ENCODE measurements at places on chromosomes 1 and 21.
A peak's percentile ranks its signal among the peaks of the same experiment; 100 is the strongest.

GRCh38 chr21:46434322-46434958 lies 24.3 kb upstream of the DIP2A start:
- no peak for DNase-seq

GRCh38 chr1:185906186-185906585 lies 172.0 kb downstream of the HMCN1 start:
- DNase-seq = no peak

GRCh38 chr1:246591958-246592357 lies 25.7 kb downstream of the CNST start:
- DNase-seq = no peak

GRCh38 chr1:27100335-27101053 lies 54.4 kb downstream of the SLC9A1 start:
- no peak for DNase-seq

DNA sequence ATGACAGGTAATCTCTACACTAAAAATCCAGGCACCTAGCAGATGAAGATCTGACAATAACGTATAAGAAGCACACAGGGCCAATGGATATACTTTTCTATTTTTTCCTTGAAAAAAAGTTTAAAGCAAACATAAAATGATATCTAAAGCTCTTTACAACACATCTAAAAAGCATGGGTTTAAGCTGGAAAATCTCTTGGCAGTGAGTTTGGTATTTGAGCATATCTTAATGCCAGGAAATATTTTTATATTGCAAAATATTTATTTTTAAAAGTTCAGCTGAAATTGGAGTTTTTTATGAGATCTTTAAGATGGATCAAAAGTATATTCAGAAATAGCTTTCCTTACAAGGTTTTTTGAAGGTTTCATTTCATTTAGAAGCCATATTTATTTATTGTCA lies 40.5 kb downstream of the SLC5A9 start:
- DNase-seq = no peak

GRCh38 chr1:58789322-58789856 lies 5.5 kb upstream of the JUN start:
- DNase-seq = no peak

DNA sequence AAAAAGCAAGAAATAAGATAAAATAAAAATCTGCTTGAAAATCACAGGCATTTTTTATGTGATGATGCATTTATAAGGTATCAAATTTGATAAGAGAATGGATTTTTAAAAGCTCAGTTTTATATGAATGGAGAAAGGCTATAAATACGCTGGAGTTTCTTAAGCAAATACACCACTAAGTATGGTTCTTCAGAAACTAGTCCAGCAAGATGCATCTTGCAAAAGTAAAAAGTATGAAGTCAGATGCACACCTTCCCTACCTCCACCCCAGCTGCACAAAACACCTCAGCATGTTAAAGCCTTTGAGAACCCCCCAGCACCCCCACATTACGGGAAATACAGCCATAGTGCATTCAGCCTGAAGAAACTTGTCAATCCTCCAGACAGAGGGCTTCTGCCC lies 143.1 kb upstream of the PROX1 start:
- DNase-seq = no peak

- no peak for DNase-seq
Observed at GRCh38 chr1:71510725-71511124, 429.9 kb upstream of the ZRANB2 start.

DNA sequence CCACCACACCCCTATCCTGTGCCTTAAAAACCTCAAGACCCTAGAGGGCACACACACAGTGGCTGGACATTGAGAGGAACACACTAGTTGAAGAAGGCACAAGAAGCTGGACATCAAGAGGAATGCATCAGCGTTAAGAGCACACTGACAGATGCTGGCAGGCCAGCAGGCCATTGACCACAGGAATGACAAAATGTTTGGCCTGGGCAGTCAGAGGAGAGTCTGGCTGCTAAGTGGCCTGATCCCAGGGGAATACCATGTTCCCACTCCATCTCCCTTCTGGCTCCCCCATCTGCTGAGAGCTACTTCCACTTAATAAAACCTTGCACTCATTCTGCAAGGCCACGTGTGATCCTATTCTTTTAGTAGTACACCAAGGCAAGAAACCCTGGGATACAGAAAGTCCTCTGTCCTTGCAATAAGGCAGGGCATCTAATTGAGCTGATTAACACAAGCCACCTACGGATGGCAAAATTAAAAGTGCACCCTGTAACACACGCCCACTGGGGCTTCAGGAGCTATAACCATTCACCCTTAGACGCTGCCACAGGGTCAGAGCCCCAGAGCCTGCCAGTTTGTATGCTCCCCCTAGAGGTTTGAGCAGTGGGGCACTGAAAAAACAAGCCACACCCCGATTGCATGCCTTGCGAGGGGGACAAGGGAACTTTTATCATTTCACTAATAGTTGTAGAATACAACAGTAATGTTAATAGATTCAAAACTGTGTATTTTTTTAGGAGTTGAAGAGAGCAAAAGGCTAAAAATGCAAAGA lies 1216.1 kb upstream of the NCAM2 start:
- DNase-seq = no peak

- no peak for DNase-seq
Observed at GRCh38 chr1:160659566-160659965, 12.7 kb upstream of the SLAMF1 start.

- DNase-seq = no peak
Observed at GRCh38 chr1:62654744-62655143, 33.4 kb downstream of the DOCK7 start.

GRCh38 chr1:17096584-17096983 lies 22.7 kb downstream of the PADI2 start:
- no peak for DNase-seq

DNA sequence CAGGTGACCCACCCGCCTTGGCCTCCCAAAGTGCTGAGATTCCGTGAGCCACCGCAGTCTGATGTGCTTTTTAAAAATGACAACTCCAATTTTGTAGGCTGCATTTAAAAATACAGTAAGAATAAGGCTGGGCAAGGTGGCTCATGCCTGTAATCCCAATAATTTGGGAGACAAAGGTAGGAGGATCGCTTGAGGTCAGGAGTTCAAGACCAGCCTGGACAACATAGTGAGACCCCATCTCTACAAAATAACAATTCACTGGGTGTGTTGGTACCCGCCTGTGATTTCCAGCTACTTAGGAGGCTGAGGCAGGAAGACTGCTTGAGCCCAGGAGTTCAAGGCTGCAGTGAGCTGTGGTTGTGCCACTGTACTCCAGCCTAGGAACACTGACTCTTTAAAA lies 23.4 kb downstream of the SLC19A2 start:
- DNase-seq = no peak

- DNase-seq = no peak
Observed at GRCh38 chr1:176164014-176164678, 42.9 kb downstream of the COP1 start.

DNA sequence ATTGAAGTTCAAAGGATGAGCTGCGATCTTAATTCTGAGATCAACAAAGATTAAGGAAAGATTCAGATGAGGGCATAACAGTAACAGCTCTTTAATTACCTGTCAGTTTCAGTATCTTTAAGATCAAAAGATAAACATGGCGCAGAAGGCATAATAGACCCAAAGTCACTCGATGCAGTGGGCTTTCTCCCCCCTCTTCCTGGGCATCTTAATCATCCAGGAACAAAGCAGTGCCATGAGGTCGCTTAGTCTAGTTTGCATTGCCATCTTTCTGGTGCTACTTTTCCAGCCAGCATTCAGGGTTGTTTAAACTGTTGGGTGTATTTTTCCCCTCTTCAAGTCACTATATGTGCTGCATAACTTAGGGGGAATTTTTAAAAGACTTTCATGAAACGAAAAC lies 72.3 kb downstream of the HUNK start:
- DNase-seq = no peak

GRCh38 chr1:3483801-3484444 lies 29.5 kb downstream of the ARHGEF16 start:
- no peak for DNase-seq

DNA sequence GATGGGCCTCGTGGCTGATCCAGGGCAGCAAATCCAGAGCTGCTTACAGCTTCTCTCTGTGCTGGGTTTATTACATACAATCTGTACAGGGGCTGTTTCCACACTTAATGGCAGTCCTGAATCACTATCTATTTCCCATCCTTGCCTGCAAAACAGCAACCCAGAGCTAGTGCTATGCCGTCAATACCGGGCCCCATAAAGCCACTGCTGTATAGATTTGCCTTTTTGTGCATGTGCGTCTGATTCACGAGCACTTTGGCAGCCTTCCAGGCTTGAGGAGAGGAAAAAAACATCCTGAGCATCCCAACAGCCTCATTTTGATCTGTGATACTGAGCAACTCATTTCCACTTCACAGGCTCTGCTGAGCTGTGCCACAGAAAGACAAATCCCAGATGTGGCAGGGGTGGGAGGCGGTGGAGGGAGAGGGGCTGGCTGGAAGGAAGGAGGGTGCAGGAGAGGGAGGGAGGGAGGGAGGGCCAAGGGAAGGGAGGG lies 65.2 kb upstream of the TARBP1 start:
- peak; percentile 81 for DNase-seq

DNA sequence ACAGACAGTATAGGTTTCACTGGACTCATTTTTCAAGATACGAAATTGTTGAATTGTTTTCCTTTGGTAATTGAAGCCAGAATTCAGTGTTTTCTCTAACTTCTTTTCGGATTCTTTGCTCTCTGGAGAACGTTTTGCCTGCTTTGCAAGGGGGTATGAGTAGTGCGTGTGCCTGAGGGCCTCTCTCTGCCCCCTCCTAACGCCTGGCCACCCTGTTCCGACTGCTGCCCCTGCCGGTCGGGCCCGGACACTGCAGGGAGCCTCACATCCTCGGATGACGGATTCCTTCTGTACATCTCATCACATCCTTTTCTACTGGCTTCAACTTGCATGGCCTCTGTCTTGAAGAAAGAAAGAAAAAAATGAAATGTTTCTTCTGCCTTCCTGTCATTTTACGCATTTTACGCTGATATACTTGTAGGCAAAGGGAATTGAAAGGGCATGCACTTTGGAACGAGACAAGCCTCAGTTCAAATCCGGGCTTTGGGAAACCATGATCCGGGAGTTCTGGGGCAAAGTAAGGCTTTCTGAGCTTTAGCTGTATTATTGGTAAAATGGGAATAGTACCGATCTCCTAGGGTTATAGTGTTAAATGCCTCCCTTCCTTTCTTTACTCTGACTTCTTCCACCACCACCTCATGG lies 65.1 kb downstream of the DISC1 start:
- DNase-seq = no peak

- no peak for DNase-seq
Observed at GRCh38 chr1:68454534-68454933, 4.8 kb upstream of the RPE65 start.

GRCh38 chr1:185046668-185047067 lies 1.3 kb downstream of the RNF2 start:
- no peak for DNase-seq

DNA sequence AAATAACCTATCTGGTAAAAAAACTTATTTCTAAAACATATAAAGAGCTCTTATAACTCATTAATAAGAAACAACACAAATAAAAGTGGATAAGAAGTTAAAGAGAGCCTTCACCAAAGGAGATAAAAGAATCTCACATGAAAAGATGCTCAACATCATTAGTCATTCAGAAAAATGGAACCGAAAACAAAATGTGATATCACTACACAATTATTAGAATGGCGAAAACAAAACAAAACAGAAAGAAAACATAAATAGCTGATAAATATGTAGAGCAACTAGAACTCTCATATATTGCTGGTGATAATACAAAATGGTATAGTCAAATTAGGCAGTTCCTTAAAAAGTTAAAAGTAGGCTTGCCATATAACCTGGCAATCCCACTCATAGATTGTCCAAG lies 1109.3 kb downstream of the PLA2G4A start:
- DNase-seq = no peak

GRCh38 chr1:234918961-234919761 lies 209.5 kb downstream of the TOMM20 start:
- no peak for DNase-seq

DNA sequence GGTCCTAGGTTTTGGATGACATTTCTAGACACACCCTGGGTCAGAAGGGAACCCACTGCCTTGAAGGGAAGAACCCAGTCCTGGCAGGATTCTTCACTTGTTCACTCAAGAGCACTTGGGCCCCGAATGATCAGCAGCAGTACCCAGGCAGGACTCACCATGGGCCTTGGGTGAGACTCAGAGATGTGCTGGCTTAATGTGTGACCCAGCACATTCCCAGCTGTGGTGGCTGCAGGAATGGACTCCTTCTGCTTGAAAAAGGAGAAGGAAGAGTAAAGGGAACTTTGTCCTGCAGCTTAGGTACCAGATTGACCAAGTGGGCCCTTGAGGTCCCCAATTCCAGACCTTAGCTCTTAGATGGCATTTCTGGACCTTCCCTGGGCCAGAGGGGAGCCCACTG lies 12.3 kb upstream of the SMAP2 start:
- no peak for DNase-seq

DNA sequence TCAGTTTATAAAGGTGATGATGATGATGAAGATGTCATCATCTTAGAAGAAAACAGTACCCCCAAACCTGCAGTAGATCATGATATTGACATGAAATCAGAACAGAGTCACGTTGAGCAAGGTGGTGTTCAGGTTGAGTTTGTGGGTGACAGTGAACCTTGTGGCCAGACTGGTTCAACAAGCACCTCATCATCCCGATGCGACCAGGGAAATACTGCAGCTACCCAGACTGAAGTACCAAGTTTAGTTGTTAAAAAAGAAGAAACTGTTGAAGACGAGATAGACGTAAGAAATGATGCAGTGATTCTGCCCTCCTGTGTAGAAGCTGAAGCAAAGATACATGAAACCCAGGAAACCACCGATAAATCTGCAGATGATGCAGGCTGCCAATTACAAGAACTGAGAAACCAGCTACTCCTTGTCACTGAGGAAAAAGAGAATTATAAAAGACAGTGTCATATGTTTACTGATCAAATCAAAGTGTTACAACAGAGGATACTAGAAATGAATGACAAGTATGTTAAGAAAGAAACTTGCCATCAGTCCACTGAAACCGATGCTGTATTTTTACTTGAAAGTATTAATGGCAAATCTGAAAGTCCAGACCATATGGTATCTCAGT lies 16.0 kb upstream of the CHAF1B start:
- DNase-seq = no peak

DNA sequence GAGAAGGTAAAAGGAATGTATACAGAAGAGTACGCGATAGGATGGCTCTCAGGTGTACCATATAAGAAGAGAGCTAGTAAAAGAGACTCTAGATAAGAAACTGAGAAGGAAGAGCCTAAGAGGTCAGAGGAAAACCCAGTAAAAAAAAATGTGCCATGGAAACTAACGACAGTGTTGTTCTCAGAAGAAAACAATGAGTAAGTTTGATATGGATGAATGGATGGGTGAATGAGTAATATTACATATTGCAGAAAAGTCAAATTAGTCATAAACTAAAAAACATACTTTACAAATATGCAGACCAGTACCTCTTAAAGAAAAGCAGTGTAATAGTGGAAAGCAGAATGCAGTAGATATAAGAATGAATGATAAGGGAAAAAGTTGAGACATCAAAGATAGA lies 316.2 kb downstream of the HMCN1 start:
- DNase-seq = no peak

All from NCI-H1417 treated with DMSO at 0.1 percent for 48 hours (cell line).